Frontal cortex (tissue), 4 donors: ENCODE measurements at places on chromosomes 16 and 17. TPM values are rescaled to one million over a fixed set of nuclear protein-coding genes. Genes with fewer than 3 reads are reported as not detected.

Gene PHAF1
- 17.1 TPM for total RNA-seq

- no peak for DNase-seq
Measured at GRCh38 chr16:46768809-46769208, 20.7 kb upstream of the MYLK3 start.

- no peak for DNase-seq
Measured at GRCh38 chr16:54926166-54926838, 4.4 kb upstream of the IRX5 start.

Gene ICAM2
- 7.3 TPM for total RNA-seq

Gene RAB11FIP3
- total RNA-seq, result 26.5 TPM

DNA sequence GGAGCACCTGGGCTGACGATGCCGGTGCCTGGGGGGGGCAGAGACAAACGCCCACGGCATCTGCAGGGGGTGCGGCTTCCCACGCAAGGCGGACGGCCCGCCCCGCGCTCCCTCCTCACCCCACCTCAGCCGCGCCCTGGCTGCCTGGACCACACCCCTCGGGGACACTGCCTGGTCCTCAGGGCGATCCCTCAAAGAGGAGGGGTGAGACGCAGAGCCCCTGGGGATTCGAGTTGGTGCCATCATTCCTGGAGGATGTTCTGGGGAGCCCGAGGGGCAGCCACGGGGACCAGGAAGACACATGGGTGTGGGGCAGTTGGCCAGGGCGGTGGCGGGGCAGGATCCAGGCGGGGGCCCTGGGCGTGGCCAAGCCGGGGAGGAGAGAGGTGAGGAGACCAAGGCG is 3.9 kb downstream of the IGFALS start:
- DNase-seq, result no peak

Gene ZKSCAN2
- total RNA-seq, result 13.9 TPM

Gene BHLHA9
- total RNA-seq, result not detected

- DNase-seq, result peak; percentile 76
Measured at GRCh38 chr17:8185582-8186445, 4.2 kb downstream of the BORCS6 start.

- no peak for DNase-seq
Measured at GRCh38 chr17:73042809-73043685, 49.4 kb downstream of the SLC39A11 start.

Gene RASL10B
- total RNA-seq, result 6.9 TPM

Gene SMIM36
- not detected for total RNA-seq

GRCh38 chr16:54649876-54650275 is 280.8 kb upstream of the IRX5 start:
- DNase-seq, result no peak

Gene PRSS21
- total RNA-seq, result not detected

DNA sequence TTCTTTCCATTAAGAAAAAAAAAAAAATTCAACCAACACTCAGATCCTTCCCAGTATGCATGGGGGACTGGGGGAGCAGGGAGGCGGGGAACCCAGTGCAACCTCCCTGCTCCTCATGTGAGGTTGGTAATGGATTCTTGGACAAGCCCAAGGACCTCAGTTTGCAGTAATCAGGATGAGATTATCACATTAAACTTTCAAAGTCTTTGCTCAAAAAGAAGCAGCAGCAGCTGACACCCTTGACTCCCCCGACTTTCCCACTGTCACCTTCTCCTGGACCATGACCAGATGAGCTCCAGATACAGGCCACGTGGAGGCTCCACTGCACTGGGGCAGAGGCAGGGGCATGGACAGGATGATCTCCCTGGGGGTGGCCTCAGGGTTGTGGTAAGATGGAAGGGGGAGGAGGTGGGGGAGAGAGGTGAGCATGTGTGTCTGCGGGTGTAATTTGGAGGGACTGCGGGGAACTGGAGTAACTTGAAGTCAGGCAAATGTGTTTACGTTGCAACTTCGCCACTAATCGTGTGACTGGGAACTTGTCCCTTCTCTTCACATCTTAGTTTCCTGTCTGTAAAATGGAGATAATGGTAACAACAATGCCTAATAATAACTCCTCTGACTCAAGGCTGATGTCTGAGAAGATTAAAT is 19.8 kb downstream of the ZNF385C start:
- DNase-seq, result no peak

DNA sequence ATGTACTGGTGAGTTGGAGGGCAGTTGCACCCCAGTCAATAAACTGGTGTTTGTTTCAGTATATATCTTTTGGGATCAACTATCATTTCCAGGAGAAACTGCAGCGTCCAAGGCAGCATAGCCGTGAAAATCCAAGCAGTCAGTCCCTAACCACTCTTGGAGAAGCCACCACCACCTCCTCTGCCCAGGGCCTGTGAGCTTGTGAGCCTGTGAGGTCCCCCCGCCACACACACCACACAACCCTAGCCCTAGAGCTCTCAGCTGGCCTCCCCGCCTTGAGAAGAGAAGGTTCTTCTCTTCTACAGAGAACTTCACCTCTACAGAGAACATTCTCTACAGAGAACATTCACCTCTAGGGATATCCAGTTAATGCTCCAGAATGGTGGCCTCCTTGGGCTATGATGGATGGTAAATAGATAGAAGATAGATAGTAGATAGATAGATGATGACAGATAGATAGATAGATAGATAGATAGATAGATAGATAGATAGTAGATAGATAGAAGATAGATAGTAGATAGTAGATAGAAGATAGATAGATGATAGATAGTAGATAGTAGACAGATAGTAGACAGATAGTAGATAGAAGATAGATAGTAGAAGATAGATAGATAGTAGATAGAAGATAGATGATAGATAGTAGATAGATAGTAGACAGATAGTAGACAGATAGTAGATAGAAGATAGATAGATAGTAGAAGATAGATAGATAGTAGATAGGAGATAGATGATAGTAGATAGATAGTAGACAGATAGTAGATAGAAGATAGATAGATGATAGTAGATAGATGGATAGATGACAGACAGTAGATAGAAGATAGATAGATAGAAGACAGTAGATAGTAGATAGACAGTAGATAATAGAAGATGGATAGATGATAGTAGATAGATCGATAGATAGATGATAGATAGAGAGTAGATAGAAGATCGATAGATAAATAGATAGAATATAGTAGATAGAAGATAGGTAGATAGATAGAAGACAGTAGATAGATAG is 13.7 kb downstream of the ALOX15B start:
- DNase-seq, result no peak

- no peak for DNase-seq
Measured at GRCh38 chr16:87070657-87071056, 246.5 kb downstream of the C16orf95 start.

- no peak for DNase-seq
Measured at GRCh38 chr17:68101987-68102314, 66.4 kb downstream of the KPNA2 start.

Gene MYCBPAP
- total RNA-seq, result 0.82 TPM

- peak; percentile 93 for DNase-seq
Measured at GRCh38 chr16:30526137-30526822, at the start of gene ZNF768. TSS of gene ZNF768 (minus strand) at chr16:30526566. CDS start at chr16:30526413, 153 bp downstream.

- peak; percentile 60 for DNase-seq
Measured at GRCh38 chr16:1723450-1724147, 17.6 kb downstream of the MAPK8IP3 start.

DNA sequence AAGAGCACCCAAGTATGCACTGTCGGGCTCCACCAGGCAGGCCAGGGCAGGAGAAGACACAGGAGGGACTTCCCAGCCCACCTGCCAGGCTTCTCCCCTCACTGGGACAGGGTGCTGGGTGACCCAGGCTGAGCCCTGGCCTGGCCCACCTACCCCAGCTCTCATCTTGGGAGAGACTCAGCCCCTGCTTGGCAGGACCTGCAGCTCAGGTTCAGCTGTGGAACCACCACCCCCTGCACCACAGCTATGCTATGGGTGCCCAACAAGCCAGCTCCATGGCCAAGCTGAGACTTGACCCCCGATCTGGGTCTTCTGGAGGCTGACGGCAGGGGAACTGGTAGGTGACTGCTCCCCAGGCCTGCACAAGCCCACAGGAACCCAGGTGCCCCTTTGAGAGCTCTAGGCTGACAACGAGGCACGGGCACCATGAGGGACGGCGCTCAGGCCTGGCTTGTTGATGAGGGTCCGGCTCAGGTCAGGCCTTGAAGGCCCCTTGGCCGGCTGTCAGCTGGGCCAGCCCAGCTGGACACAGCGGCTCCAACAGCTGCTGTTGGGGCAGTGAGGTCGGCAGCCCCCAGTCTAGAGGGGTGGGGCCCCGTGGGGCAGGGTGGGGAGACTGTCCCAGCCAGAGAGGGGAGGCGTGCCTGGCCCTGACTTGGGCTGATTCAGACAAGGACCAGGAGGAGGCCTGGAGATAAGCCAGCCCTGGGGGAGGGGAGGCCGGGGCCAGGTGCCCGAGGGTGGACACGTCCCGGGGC is 4.6 kb downstream of the RPUSD1 start:
- DNase-seq, result no peak

Gene CDRT15L2
- total RNA-seq, result not detected

Gene CCL5
- not detected for total RNA-seq

Gene ABI3
- total RNA-seq, result 0.41 TPM

DNA sequence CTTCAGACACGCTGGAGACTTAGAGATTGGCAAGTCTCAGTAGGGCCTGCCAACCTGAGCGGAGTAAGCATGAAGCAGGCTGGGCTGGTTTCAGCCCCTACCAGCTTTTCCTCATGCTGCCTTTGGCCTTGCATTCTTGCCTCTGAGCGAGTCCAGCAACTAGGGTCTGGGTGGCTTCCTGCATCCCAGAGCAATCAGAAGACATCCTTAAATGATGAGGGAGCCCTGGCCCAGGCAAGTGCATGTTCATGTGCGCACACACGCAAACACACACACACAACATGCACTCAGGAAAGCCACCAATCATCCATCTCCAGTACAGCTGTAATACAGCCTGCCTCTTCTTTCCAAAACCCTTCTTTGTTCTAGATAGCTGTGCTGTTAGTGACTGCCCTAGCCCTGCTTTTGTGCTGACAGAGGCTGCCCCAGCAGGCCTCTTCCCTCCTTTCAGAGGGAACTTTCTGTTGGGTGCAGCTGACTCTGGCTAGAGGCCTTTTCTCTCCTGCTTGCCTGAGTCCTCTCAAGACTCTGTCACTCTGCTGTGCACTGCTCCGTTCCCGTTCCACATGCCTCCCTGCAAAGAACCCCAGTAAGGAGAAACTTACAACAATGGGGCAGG is 30.7 kb upstream of the TBX2 start:
- DNase-seq, result no peak

DNA sequence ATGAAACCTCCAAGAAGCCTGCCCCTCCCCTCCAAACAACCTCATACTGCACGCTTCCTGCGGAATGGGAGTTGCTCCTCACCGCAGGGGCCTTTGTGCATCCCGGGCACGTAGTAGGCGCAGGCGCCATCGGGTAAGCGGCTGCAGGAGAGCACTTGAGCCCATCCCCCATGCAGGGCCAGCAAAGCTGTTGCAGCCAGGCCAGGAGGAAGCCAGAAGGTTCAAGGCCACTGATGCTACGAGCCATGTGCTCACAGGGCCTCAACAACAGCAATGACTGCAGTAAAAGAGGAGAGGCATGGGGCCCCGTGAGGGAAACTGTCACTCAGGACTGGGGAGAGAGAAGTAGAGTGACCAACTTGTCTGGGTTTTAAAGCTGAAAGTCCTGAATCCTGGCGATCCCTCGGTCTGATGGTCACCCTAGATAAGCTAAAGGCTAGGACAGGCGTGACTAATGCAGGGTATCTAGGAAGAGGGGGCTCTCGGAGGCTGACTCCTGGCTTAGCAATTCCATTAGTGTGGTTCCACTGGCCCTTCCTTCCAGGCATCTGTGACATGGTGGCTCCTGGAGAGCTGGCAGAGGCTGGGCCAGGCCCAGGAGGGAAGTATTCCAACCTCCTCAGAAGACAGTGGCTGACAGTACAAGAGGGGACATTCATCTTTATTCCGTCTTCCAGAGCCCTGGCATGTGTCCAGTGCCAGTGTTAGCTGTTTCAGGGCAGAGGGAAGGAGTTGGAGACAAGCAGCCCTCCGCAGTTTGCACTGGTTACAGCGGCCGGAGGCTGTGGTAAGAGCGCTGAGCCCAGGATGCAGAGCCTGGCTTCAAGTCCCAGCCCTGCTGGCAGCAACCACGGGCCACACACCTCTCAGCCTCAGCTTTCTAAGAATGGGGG is 20.8 kb downstream of the GOSR2 start:
- DNase-seq, result no peak

Gene TTC19
- 38.7 TPM for total RNA-seq

Gene CCDC78
- total RNA-seq, result 4.5 TPM

DNA sequence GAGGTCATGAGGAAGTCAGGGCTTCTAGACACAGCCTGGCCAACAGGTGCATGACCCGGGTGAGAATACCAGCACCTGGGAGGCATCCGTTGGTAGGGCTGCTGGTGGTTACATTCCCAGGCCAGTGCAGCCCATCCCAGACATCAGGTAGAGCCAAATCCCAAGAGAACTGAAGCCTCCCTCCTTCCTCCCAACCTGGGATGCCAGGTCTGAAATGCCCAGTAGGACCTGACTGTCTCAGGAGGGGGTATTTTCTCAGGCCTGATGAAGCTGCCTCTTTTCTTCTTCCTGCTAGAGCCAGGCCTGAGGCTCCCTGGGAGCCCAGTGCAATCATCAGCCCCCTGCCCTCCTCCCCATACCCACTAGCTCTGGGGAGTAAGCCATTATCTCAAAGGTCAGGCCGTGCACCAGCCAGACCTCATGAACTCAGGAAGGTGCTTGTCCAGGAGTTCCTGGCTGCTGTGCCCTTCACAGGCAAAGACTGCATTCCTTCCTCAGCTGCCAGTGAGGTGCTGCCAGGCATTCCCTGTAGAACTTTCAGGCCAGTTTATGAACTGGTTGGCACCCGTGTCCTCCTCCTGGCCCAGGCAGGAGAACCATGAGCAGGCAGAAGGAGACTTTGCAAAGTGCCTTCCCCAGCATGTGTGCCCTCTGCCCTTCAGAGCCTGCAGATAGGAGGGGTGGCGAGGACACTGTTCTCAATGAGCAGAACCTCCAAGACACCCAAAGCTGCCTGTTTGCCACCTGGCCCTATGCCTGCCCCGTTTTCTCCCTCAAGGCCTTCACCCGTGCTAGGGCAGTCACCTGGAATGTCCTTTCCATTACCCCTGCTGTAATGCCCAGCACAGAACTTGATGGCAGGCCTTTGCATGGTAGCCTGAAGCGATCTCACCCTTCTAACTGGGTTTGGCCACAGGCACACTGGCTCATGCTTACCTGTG is 7.6 kb downstream of the TBX2 start:
- no peak for DNase-seq

Gene MYH3
- 0.41 TPM for total RNA-seq

DNA sequence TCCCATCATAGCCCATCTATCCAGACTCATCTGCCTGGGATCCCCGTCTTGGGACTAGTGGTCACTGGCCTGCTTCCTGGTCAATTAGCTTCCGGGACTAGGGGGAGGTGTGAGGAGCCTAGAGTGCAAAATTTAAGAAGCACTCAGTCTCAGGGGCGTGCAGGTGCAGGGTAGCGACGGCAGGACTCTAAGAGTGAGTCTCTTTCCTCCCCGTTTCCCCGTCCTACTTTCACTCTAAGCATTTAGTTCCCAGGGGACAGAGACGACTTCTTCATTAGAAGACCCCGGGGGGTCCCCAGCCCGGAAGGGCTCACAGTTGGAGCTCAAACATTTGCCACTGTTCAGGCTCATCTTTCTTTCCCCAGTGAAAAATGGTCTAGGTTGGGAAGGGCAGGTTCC is 677 bp upstream of the ZNHIT3 start:
- DNase-seq, result peak; percentile 44
